Right renal cortex interstitium (tissue), 3 donors: ENCODE measurements at places on chromosomes 3 and 15. TPM values are rescaled to one million over a fixed set of nuclear protein-coding genes. Genes with fewer than 3 reads are reported as not detected.

GRCh38 chr3:89114841-89115223, 7.4 kb downstream of the EPHA3 start:
- DNase-seq, result no peak

- no peak for DNase-seq
Measured at GRCh38 chr15:26029146-26029545, 166.0 kb upstream of the ATP10A start.

DNA sequence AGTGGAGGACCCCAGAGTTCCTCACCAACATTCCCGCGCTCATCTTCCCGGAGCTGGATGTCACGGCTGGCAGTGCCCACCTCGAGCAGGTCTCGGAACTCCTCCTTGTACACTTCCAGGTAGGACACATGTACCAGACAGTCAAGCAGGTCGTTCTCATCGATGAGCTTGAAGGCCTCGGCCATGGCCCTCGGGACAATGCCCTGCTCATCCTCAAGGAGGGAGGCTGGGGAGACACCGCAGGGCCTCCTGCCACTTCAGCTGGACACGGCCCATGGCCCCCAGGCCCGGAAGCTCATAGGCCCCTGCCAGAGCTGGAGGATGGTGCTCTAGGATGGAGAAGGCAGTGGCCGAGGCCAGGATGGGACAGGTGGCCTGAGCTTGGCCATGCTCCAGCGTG, 5.6 kb downstream of the KIF7 start:
- DNase-seq, result no peak

- no peak for DNase-seq
Measured at GRCh38 chr3:165078293-165078692, at the start of gene SI. Gene SI, minus strand, starts transcription at chr3:165078496. Its CDS starts 2,484 bp downstream, at chr3:165076012.

- DNase-seq, result no peak
Measured at GRCh38 chr3:73431183-73431900, 193.4 kb downstream of the PDZRN3 start.

DNA sequence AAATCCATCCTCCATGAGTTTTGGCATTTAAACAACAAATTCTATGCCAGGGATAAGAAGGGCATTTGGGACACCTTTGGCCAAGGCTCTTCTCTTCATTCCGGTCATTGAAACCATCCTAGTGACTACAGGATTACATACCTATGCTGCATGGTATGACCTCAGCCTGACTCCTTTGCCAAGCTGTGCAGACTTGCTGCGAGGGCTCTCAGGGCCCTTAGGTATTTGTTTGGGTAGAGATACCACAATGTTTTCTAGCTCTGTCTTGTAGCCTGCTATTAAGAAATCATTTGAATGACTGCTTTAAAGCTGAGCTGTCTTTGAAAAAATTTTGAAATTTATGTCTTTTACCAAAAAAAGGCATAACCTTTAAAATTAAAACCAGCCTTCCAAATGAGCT, 749.8 kb upstream of the SGO1 start:
- DNase-seq, result no peak

GRCh38 chr3:149417174-149417573, 39.7 kb upstream of the TM4SF1 start:
- DNase-seq, result no peak

- no peak for DNase-seq
Measured at GRCh38 chr15:71329497-71330260, 214.4 kb downstream of the THSD4 start.

DNA sequence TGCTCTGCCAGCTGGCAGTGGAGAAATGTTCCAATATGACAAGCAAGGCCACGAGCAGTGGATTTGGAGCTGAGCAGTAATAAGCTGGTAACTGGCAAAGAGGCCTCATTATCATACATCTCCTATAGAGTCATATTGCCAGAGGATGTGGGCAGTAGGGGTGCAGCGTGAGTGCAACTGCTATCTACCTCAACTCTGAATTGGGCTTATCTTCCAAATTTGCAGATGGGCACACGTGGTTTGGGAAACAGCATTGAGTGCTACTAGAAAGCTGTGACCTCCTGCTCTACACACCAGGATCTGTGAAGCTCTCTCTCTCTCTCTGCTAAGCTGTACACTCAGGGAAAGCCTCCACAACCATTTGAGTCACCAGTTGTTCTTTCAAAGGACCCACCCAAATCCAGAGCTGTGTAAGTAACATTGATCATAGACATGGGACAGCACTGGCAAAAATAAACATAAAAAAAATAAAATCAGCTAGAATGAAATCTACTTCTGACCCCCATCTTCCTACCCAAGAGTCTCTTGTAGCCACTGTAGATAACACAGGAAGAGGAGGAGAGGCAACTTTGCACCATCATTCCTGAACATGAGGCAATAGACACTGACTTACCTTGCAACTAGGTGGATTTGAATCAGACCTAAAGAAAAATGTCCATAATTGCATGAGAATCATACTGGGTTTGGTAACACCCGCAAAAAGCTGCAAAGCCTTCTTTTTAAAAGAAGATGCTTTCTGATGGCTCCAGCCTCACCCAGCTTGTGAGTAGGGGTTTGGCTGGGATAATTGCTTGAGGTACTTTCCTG, 82.9 kb upstream of the THBS1 start:
- no peak for DNase-seq

GRCh38 chr3:194879991-194880939, 194.6 kb downstream of the FAM43A start:
- DNase-seq, result no peak

GRCh38 chr3:14464141-14464465, 61.7 kb downstream of the SLC6A6 start:
- DNase-seq, result no peak

DNA sequence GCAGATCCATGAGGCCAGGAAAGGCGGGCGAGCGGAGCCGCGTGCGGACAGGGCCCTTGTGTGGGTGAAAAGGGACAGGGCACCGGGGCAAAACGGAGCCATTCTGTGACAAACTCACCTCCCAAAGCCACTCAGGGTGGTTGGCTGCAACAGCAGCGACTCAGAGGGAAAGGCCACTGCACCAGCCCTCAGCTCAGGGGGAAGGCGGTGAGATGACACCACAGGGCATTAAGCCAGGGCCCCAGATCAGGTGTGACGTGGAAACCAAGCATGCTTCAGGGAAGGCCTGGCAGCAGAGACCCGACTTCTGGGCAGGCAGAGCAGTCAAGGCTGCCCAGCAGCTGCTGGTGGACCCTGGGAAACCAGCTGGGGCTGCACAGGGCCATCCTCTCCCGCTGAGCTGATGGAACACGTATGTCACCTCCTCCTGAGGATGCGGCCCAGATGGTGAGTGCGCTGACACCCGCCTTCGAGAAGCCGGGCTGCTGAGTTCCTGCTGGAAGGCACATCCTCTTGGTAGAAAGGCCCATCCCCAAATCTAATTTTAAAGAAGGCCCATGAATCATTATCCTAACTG, 82.3 kb downstream of the CHSY1 start:
- no peak for DNase-seq

- no peak for DNase-seq
Measured at GRCh38 chr3:46114323-46114988, 87.2 kb upstream of the XCR1 start.

GRCh38 chr3:64355401-64355807, 130.1 kb upstream of the PRICKLE2 start:
- no peak for DNase-seq

GRCh38 chr3:44576613-44577012, 8.2 kb upstream of the ZNF660 start:
- DNase-seq, result no peak

GRCh38 chr3:99472385-99472784, 166.0 kb upstream of the COL8A1 start:
- no peak for DNase-seq

DNA sequence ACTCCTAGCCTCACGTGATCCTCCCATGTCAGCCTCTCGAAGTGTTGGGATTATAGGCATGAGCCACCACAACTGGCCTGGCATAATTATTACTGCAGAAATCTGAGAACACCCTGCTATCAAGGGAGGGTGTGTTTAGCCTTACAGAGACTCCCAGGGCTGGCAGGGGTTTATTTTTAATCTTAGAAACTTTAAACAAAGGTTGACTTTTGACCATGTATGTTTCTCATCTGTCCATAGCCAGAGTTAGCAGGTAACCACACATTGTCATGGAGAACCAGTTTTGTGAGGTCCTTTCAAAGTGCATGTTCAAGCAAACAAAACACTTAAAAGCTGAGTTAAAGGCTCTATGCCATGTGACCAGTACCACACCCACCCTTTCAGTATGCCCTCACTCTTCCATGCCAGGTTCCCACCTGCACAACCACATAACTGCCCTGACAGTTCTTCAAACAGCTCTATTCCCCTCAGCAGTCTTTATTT, 11.1 kb downstream of the SIAH2 start:
- DNase-seq, result no peak

DNA sequence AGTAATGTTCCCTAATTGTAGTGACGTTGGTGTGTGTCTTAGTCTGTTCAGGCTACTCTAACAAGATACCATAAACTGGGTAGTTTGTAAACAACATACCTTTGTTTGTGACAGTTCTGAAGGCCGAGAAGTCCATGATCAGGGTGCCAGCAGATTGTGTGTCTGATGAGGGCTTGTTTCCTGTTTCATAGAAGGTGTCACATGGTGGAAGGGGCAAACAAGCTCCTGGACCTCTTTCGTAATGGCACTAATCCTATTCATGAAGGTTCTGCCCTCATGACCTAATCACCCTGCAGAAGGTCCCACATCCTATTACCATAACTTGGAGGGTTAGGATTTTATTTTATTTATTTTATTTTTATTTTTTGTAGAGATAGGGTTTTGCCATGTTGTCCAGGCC, 11.1 kb downstream of the ATXN7 start:
- DNase-seq, result no peak

DNA sequence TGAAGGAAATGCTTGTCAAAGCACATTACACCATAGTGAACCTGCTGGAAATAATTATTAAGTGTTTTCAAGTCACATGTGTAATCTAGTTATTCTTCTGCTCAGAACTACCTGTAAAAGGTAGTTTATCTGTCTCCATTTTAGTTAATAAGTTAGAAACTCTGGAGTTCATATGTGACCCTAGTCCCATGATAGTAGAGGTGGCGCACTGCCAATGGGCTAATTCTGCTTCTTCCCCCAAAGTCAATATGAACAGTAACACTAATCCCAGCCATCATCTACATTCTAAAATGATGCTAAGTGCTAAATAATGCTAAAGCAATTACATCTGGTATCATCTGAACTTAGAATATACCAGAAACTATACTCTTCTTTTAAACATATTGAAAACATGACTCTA, 361.0 kb upstream of the NECTIN3 start:
- DNase-seq, result no peak

DNA sequence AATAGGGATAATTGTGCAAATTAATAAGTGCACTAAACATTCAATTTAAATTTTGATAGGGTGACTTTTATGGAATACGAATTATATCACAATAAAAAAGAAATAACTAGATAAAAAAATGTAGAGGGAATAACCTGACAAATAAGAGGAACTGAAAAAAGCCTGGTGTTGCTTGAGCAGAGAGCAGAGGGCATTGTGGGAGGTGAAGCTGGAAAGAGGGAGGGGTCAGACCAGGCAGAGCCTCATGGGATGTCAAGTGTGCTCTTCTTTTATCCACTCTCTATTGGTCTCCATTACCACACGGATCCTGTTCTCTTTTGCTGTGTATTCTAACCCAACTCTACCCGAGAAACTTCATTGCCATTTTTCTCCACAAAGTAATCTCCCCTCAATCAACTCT, 264.0 kb upstream of the CRBN start:
- DNase-seq, result no peak

DNA sequence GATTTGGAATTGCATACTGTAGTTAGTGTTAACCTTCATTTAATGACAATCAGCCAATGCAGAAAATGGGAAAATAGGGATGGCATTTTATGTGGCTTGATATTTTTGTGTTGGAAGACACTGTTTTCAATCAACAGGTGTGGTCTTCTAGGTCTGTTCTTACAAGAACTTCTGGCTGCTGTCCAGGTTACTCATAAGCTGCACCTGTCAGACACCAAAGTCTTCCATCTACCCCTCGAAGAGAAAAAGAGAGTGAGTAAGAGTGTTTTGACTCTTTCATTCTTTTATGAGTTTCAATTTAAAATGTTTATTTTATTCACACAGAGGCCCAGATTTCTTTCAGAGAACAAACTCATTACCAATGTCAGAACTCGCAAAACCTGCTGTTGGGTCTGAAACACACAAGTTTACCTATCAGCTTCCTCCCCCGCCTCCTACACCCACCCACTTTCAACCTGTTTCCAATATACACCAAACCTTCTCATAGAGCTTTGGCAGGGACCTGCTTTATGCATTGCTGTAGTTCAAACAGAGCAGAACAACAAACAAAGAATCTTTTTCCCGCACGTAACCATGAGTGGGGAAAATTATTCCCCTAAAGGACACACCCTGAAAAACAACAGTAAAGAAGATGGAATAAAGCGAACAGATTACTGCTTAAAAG, 767.7 kb upstream of the ALCAM start:
- DNase-seq, result no peak

DNA sequence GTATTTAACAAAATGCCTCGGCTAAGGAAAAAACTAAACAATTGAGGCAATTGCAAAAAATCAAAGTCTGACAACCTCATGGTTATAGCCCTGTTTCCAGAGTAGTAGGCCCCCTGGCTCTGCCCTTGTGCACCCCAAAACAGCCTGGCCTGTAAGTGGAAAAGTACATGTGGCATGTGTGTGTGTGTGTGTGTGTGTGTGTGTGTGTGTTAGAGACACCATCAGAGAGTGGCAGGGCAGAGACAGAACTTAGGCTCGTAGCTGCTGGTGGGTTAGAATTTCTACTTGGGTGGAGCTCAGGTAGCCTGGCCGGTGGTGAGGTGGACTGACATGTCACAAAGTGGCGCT, 14.1 kb upstream of the AHSG start:
- no peak for DNase-seq

DNA sequence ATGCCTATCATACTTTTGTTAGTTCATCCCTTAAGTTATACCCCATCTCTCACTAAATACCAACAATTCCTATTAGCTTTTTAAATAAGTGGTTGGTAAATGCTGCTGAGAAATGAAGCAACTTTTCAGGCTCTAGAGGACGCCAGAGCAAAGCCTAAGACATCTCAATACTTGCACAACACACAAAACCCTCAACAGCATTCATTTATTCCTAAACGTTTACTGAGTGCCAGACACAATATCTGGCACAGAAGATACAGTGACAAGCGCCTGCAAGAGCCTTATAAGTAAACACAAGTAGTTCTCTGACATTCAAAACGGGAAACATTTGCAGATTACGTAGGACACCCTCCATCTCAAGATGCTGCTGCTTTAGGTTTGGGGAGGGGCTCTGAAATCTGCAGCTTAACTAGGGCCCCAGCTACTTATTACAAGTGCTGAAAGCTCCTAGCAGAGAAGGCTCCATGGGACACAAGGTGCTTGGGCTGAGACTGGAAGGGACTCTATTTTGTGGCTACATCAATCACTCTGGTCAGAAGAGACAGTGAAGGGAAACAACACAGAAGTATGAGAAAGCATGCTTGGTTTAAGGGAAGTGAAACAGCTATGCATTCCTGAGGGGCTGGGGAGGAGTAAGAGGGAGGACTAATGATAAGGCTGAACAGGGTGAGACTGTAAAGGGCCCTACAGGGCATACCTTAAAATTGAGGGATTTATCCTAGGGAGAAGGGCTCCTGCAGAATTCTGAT, 311.3 kb downstream of the PLCL2 start:
- DNase-seq, result no peak

- DNase-seq, result no peak
Measured at GRCh38 chr15:77021803-77022381, 27.0 kb downstream of the PSTPIP1 start.

- no peak for DNase-seq
Measured at GRCh38 chr15:92502336-92502735, 108.7 kb downstream of the ST8SIA2 start.

The CNBP gene
- polyA plus RNA-seq, result 448 TPM

The TM4SF18 gene
- 31.3 TPM for polyA plus RNA-seq

The CCR4 gene
- 0.35 TPM for polyA plus RNA-seq

The PRR20G gene
- polyA plus RNA-seq, result not detected

The LDHAL6B gene
- polyA plus RNA-seq, result 0.19 TPM

The TGM4 gene
- polyA plus RNA-seq, result 0.07 TPM

The GOLGA6B gene
- polyA plus RNA-seq, result not detected

The SPG11 gene
- polyA plus RNA-seq, result 71.2 TPM

The TOP2B gene
- polyA plus RNA-seq, result 332 TPM
